ENCODE measurements at places on chromosomes 11 and 22.

DNA sequence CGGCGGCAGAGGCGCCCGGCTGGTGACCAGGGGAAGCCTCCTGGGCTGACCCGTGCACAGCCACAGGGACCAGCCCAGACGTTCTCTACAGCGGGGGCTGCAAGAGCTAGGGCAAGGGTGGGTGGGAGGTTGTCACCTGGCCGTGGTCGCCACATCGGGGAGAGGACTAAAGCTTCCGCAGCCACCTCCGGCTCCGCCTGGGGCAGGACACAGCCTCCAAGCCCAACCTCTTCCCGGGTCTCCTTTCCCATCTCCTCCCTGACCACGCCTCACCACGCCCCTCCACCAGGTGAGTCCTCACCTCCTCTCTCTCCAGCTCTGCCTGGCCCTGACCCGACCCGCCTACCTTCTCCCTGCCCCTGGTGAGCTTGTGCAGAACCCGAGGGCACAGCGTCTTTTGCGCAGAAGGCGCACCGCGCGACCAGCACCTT, 75.9 kb upstream of the LMO1 start:
- DNase-seq, result no peak

GRCh38 chr11:44351006-44351660, 41.2 kb upstream of the ALX4 start:
- no peak for DNase-seq

- no peak for DNase-seq
Observed at GRCh38 chr22:37991731-37992442, 7.5 kb upstream of the SOX10 start.

DNA sequence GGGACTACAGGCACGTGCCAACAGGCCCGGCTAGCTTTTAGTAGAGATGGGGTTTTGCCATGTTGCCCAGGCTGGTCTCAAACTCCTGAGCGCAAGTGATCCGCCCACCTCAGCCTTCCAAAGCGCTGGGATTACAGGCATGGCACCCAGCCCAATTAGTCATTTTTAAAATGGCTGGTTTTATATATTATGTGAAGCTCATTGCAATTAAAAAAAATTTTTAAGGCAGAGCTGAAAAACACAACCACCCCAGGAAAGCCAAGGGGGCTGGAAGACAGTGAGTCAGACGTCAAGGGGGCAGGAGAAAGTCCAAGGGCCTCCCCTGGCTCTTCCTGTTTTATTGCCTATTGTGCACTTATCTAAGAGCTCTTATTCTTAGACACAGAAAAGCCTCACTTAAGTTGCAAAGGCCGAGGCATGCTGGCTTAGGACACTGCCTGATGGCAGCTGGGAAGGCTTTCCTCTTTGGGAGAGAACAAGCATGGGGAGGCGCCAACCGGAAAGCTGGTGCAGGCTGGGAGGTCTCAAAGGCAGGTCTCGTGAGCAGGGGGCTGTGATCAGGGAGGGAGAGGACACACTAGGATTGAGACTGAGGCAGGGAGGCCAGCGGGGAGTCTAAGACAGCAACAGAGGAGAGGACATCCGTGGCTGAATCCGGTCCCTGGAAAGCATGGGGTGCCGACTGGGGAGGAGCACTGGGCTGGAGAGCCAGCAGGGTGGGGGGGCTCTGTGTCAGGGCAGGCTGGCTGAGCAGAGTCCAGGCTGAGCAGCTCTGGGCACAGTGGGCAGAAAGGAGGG, 11.1 kb upstream of the OSM start:
- no peak for DNase-seq

DNA sequence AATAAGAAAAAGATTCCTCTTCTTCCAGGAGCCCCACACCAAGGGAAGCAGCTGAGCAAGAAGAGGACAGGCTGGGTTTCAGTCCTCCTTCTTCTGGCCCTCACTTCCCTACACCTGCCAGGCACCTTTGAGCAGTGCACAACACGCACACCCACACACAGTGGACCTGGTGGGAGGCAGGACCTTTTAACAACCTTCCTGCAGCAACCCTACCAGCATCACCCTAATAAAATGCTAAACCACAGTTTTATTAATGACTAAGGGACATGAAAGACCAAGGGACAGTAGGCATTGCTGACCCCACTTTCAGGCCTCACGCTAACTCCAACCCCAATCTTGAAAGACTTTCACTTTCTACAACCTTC, 12.2 kb downstream of the ARAP1 start:
- DNase-seq, result no peak

DNA sequence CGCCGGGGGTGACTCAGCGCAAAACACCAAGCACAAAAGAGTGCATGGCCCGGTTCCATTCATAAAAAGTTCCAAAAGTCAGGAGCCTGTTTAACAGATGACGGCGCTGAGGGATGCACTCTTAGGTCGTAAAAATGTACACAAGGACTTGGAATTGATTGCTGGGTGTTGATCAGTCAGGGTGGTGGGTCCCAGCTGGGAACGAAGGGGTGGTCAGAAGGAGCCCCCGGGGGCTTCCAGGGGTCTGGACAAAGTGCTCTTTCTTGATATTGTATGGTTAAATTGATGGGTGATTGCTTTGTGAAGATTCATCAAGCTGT, 20.7 kb downstream of the IFITM10 start:
- DNase-seq, result no peak

GRCh38 chr11:111329306-111330204, 31.2 kb downstream of the POU2AF3 start:
- no peak for DNase-seq

DNA sequence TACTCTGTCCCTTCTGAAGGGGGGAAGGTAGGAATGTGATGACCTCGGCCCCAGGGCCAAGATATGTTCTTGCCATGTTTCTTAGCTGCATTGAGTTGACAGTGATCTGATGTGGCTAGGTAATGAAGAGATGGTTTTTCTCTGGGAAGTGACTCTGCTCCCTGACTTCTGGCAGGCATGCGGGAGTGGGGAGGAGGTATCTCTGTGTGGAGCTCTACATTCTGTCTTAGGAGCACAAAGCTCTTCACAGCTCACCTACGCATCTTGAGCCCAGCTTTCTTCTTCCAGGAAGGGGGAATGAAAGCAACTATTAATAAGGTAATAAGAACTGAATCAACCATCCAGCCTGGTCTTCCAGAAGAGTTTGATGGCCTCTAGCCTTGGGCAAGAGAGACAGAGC, 241.0 kb downstream of the ST3GAL4 start:
- DNase-seq, result no peak

Data from esophagus squamous epithelium (tissue), 5 donors.